ENCODE measurements at places on chromosomes 1 and 21. TPM values are rescaled to one million over a fixed set of nuclear protein-coding genes. Genes with fewer than 3 reads are reported as not detected.
A peak's percentile ranks its signal among the peaks of the same experiment; 100 is the strongest.

DNA sequence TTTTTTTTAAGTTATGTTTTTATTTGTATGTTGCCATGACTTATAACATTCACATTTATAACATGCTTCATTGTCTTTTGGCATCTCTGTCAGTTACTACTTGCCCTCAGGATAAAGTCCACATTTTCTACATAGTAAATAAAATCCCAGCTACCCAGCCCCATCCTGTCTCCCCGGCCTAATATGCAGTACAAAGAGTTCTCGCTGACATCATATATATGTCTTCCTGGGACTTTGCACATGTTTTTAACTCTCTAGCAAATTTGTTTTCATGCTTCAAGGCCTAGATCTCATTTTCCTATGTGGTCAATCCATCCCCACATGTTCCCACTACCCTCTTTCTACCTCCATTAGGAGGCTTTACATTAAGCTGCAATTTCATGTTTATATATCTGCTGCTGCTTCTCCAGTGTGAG is 33.0 kb upstream of the IVNS1ABP start:
- no peak for DNase-seq

Gene LPAR3
- polyA plus RNA-seq, result 0.11 TPM

GRCh38 chr1:42165511-42166210 is 1.1 kb upstream of the GUCA2A start:
- no peak for DNase-seq

Gene MAP3K21
- 0.20 TPM for polyA plus RNA-seq

DNA sequence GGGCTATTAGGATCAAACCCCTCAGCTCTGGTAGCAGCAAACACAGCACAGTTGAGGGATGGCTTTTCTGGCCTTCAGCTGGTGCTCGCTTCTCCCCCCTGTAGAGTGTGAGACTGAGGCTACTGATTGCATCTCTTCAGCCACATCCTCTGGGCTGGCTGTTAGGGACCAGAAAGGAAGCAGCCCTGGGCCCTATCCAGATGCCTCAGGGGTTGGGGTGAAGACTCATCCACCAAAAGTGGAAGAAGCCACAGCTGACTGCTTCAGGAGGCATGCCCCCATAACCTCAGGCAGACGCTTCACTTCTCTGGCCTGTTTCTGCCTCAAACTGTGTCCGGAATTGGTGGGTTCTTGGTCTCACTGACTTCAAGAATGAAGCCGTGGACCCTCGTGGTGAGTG is 6.2 kb upstream of the TMEM200B start:
- no peak for DNase-seq

- no peak for DNase-seq
Measured at GRCh38 chr1:77036560-77036959, 169.3 kb downstream of the ST6GALNAC5 start.

Gene ASAP3
- polyA plus RNA-seq, result 49.8 TPM

Gene GJB5
- 0.16 TPM for polyA plus RNA-seq

DNA sequence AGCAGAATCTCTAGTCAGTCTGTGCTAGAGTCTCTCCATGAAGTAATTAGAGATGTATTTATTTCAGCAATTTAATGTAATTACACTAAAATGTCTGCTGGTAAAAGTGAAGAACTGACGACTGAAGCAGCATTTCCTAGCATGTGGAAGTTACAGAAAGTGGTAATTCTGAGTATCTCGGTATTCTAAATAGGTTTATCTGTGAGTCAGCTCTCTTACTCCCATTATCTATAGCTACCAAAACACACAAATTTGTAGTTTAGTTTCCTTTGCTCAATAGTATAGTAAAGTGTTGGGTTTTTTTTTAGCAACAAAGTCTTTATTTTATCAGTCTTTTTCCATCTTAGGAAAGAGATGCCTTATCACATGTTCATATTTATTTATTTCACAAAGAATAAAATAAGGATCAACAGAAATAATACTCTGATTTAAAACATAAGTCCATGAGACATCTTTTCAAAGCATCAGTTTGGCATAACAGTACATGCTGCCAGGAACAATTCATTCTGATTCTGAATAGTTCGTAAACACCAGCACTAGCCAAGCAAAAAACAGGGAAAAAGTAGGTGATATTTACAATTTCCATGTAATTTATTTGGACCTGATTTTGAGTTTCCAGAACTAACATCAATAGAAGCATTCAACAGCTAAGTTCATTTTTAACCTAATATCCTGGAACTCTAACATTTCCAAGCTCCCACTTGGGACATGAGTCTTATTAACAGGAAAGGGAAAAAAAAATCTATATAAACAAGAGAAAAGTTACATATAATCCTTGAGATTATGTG is 76.3 kb downstream of the KCNT2 start:
- DNase-seq, result peak; percentile 31

Gene CD1C
- polyA plus RNA-seq, result 1.4 TPM

Gene NBPF3
- polyA plus RNA-seq, result 6.1 TPM

Gene CA14
- 5.2 TPM for polyA plus RNA-seq

- DNase-seq, result no peak
Measured at GRCh38 chr1:60922304-60922703, 160.1 kb upstream of the NFIA start.

- DNase-seq, result no peak
Measured at GRCh38 chr21:44657635-44658540, at the start of gene KRTAP12-3. Gene KRTAP12-3, plus strand, starts transcription at chr21:44657932. Its CDS starts 48 bp downstream, at chr21:44657980.

GRCh38 chr1:165854101-165854845 is 26.9 kb downstream of the UCK2 start:
- no peak for DNase-seq
